ENCODE measurements at places on chromosomes 4 and X.
A peak's percentile ranks its signal among the peaks of the same experiment; 100 is the strongest.

DNA sequence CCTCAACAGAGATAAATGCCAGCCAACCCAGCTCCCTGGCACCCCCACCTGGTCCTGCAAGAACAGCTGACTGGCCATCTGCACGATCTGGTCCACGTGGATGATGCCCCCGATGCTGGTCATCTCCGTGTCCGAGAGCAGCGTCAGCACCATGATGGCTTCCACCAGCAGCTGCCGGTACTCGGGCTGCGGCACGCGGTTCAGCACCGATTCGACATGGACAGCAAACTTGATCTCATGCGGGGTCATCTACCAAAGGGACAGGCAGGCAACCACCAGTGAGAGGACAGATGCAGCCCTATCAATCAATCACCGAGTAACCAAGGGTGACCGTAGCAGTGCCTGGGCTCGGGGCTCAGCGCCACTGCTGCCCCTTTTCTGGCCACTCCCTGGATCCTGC lies 89.8 kb downstream of the PHKA2 start:
- no peak for DNase-seq

GRCh38 chr4:139246166-139246565 lies 33.9 kb downstream of the MGARP start:
- no peak for DNase-seq

DNA sequence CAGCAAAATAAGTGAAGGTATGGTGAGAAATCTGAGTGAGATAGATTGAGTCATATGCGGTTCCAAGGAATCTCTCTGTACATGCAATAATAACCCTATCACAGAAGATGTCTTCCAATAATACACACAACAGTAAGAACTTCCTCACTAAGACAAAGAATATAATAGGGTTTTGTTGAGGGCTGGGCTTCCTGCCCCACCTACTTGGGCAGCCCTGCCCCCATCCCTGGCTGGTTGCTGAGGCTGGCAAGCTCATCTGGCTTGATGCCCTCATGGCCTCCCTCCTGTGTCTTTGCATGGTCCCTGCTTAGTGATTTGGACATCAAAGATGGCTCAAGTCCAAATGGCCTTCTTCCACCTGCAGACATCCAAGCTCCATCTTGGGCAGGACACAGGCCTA lies 2.7 kb downstream of the GEMIN8 start:
- peak; percentile 73 for DNase-seq

GRCh38 chr4:156195914-156196313 lies 242.2 kb upstream of the CTSO start:
- DNase-seq, result no peak

- DNase-seq, result no peak
These were observed 13.9 kb upstream of the HGFAC start for GRCh38 chr4:3427706-3428446.

DNA sequence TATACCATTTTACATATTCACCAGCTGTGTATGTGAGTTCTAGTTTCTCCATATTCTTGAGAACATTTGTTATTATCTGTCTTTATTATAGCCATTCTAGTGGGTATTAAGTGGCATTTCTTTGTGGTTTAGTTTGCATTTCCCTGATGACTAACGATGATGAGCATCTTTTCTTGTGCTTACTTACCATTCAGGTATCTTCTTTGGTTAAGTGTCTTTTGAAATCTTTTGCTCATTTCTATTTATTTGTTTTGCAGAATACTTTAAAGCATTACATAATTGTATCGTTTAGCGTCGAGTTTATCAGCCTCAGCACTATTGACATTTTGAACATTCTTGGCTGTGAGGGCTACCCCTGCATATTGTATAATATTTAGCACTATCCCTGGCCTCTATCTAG lies 85.4 kb downstream of the FRMPD4 start:
- DNase-seq, result no peak

DNA sequence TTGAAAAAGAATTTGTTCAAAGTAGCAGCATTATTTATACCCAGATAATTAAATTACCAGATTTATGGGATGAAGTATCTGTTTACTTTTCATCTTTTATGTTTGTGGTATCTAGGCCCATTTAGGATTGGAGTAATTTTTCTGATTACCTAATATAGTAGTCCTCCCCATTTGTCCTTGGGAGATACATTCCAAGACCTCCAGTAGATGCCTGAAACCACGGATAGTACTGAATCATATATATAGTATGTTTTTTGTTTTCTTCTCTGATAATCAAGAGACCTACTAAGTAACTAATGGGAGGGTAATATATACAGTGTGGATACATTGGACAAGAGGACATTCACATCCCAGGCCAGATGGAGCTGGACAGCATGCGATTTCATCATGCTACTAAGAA lies 30.7 kb upstream of the PTPN13 start:
- no peak for DNase-seq

DNA sequence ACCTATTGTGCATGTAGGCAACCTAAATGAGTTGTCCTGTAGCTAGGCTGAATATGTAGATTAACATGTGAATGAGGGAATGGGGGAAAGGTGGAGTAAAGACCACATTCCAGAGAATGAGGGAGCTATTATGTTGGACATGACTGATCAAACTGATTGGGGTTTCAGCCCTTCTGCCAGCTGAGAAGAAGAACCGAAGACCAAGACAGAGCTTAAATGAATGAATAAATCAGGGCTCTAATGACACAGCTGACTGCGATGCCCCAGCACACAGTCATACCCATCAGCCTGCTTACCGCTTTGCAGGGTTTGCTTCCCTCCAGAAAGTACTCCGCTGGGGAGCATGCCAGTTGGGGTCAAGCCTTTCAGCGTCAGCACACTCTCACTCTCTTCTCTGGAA lies 315.4 kb downstream of the PPP3CA start:
- DNase-seq, result no peak

GRCh38 chr4:1154523-1155182 lies 17.7 kb downstream of the SPON2 start:
- DNase-seq, result peak; percentile 43

- DNase-seq, result peak; percentile 19
These were observed 12.4 kb downstream of the PRRG1 start for GRCh38 chrX:37361596-37361995.

- DNase-seq, result peak; percentile 79
These were observed 93.3 kb downstream of the ANXA3 start for GRCh38 chr4:78644744-78645330.

DNA sequence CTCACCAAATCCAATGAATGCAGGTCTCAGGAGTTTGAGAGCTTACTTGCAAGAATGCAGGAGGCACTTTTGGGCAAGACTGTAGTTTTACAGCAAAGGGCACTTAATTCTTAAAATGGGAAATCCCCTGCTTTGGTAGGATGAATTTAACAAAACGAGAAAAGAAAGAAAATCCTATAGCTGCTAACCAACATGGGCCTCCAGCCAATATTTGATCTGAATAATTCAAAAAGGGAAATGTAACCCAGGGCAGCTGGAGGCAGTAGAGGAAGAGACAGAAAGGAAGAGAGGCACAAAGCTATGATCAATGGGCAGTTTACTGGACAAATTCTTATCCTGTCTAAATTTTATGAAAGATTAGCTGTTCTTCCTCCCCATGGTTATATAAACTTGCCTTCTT lies 142.3 kb downstream of the SH3KBP1 start:
- no peak for DNase-seq

GRCh38 chrX:41043196-41043595 lies 42.0 kb upstream of the USP9X start:
- DNase-seq, result no peak

Measured in fibroblast of gingiva (primary cell).